ENCODE measurements at places on chromosomes 12 and 14.

DNA sequence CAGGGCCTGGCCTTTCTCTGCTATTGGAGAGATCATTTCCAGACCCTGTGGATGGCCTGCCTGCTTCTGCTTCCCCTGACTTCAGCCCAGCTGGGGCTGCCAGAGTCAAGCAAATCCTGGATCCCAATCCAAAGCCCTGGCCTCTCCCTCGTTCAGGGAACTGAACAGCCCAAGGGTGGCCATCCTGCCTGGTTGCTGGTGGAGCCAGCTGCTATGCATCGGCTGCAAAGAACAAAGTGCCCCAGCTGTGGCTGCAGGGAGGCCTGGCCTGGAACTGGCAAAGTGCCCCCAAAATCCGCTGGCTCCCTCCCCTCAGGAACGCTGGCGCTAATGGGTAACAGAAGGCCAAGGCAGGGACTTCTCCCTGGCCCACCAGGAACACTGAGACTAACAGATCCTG is 56.4 kb downstream of the LRRC74A start:
- DNase-seq = no peak

DNA sequence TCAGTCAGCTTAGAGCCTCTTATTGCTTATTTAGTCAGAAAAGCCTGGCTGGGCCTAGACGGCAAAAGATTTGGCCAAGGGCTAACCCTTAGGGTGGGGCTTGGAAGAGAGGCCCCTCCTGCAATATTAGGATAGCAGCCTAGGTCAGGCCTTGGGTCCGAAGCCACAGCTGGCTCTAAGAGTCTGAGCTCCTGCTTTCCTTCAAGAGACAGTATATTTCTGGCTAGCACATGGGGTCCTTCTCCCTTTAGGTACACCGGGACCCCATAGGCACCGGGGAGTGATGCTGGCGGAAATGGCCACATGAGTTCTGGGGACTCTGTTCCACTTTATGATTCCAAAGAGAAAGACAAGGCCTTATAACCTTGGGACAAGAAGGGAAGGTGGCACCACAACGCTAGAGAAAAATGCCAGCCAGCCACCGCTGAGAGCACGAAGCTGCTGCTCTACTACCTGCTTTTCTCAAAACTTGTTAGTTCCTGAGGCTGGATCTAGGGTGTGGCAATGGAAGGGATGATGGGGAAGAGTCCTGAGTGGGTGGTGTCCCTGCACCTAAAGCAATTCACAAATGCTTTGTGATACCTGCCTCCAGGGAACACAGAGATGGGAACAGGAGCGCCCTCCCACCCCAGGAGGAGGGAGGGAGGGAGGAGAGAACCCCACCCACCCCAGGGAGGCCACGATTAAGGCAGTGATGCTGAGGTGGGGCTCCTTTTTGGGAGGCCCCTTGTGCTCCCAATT is 3.1 kb upstream of the AVIL start:
- no peak for DNase-seq

GRCh38 chr12:93430280-93430679 is 11.5 kb downstream of the UBE2N start:
- DNase-seq = no peak

- peak; percentile 81 for DNase-seq
Measured at GRCh38 chr12:52585946-52586345, 12.3 kb upstream of the KRT74 start.

GRCh38 chr12:122032580-122032979 is 10.9 kb downstream of the BCL7A start:
- no peak for DNase-seq

GRCh38 chr12:6093764-6094163 is 30.7 kb downstream of the VWF start:
- DNase-seq = no peak

- no peak for DNase-seq
Measured at GRCh38 chr12:29071099-29071498, 78.0 kb upstream of the FAR2 start.

DNA sequence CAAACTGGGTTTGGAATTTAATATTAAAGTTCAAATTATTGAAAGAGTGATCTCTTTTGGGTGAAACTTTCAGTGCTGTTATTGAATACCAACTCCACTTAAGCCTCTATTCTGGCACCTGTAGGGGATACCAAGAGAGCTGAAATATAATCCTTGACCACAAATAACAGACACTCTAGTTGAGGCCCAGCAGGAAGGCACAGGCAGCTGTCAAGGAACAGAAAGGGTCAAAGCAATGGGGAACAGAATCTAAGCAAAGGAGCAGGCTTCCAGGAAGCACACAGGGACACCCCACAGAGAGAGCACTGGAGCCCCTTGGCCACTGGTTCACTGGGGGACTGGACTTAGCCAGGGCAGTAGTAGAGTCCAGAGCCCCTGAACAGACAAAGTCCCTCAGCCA is 120.9 kb upstream of the SFSWAP start:
- DNase-seq = no peak
